ENCODE measurements at places on chromosomes 6 and 20.

DNA sequence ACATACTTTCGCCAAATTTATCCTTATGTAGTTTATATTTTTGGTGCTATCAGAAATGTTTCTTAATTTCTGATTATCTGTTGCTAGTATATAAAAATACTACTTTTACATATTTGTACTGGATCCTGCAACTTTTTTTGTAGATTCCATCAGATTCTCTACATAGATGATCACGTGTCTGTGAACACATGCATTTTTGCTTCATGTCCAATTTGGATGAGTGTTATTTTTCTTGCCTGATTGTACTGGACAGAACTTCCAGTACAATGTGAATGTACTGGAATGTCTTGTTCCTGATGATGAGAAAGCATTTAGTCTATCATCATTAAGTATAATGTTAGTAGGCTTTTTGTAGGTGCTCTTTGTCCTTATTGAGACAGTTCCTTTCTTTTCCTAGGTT lies 25.0 kb upstream of the SSR1 start:
- no peak for DNase-seq

GRCh38 chr6:82123632-82124031 lies 123.9 kb downstream of the IBTK start:
- DNase-seq: no peak

- no peak for DNase-seq
Measured at GRCh38 chr6:19525673-19526072, 311.5 kb upstream of the ID4 start.

DNA sequence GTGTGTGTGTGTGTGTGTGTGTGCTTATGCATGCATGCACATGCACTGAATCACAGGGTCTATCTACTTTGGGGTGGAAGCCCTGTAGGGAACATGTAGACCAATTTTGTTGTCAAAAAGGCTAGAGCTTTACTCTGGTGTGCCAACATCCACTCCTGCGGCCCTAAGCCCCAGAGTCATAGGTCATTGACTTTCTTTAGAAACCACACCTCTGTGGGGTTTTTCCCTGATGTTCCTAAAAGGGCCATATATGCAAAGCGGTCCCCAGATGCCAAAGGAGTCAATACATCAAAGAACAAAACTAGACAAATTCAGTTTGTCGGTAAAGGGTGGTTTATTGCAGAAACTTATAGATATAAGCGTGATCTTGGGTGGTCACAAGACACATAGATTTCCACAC lies 29.8 kb upstream of the SLC2A12 start:
- DNase-seq: no peak

- DNase-seq: no peak
Measured at GRCh38 chr6:81241126-81242041, 511.1 kb downstream of the TENT5A start.

GRCh38 chr20:24662322-24662721 lies 192.9 kb downstream of the SYNDIG1 start:
- no peak for DNase-seq

GRCh38 chr20:18685406-18685805 lies 97.6 kb downstream of the DTD1 start:
- no peak for DNase-seq

GRCh38 chr6:123074616-123075015 lies 78.6 kb downstream of the CLVS2 start:
- DNase-seq: no peak

GRCh38 chr6:49325891-49326290 lies 137.2 kb downstream of the MMUT start:
- no peak for DNase-seq

- no peak for DNase-seq
Measured at GRCh38 chr6:110325197-110325596, 33.0 kb downstream of the METTL24 start.

- no peak for DNase-seq
Measured at GRCh38 chr20:50295762-50296449, 105.3 kb downstream of the CEBPB start.

- no peak for DNase-seq
Measured at GRCh38 chr6:101011186-101011585, 130.1 kb upstream of the ASCC3 start.

DNA sequence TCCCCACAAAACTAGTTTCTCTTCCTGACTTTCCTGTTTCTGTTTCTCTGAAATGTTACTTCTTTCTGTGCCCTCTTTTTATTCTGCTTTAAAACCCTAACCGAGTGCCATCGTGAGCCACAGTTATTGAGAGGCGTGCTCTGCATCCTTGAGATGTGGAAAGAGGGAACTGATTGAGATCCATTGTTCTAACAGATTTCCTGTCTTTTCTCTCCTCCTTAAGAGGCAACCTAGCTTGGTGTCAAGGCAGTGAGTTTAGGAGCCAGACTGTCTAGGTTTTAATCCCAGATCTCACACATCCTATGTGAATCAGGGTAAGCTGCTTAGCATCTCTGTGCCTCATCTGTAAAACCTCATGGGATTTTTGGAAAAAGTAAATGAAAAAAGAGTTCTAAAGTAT lies 57.5 kb downstream of the SNX9 start:
- no peak for DNase-seq

DNA sequence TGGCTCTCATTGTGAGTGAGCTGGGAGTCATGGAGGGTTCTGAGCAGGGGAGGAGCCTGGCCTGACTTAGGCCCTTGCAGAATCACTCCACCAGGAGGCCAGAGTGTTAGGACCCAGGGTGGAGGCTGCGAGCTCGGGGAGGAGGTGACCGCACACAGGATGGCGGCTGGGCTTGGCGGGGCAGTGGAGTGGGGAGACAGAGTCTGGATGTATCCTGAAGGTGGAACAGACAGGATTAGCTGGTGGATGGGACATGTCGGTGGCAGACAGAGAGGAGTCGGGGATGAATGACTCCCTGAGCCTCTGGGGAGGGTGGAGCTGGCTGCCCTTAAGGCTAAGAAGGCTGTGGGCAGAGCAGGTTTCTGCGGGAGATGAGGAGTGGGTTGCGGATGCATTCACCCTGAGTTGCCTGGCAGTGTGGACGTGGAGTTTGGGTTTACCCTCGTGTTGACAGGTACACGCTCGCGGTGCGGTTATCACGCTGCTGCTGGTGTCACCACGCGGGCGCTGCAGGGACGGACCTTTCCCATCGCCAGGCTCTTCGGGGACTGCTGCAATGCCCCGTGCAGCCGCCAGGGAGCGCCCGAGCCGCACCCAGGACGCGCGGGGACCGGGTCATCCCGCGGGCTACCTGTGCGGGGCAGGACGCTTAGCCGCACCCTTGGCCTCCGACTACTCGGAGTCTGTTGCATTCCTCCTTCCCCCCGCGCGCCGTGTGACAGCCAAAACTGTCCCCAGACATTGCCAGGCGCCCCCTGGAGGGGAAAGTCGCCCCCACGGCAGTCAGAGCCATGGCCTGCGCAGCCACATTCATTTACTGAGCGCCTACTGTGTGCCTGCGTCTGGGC lies 43.0 kb upstream of the PTGIS start:
- peak; percentile 64 for DNase-seq

DNA sequence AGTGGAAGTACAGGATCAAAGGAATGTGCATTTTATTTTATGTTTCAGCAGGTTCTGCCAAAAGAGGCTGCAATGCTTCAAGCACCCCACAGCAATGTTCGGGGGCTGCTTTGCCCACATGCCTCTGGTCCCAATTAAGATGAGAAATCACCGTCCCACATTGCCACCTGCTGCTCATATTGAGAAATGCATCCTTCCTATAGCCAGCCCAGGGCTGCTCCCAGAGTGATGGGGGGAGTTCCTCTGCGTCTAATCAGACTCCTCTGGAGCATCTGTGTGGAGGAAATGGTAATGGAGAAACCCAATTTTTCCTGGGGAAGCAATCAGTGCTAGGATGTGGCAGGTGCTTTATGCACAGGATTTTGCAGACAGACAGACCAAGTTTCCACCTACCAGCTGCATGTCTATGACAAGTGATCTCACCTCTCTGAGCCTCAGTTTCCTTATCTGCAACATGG lies 33.7 kb downstream of the PTGIS start:
- DNase-seq: peak; percentile 36

GRCh38 chr6:4059115-4059777 lies 19.7 kb downstream of the FAM217A start:
- DNase-seq: peak; percentile 27

- DNase-seq: no peak
Measured at GRCh38 chr6:140385679-140386078, 1011.2 kb upstream of the CITED2 start.

GRCh38 chr6:131107151-131107550 lies 28.1 kb upstream of the AKAP7 start:
- no peak for DNase-seq

DNA sequence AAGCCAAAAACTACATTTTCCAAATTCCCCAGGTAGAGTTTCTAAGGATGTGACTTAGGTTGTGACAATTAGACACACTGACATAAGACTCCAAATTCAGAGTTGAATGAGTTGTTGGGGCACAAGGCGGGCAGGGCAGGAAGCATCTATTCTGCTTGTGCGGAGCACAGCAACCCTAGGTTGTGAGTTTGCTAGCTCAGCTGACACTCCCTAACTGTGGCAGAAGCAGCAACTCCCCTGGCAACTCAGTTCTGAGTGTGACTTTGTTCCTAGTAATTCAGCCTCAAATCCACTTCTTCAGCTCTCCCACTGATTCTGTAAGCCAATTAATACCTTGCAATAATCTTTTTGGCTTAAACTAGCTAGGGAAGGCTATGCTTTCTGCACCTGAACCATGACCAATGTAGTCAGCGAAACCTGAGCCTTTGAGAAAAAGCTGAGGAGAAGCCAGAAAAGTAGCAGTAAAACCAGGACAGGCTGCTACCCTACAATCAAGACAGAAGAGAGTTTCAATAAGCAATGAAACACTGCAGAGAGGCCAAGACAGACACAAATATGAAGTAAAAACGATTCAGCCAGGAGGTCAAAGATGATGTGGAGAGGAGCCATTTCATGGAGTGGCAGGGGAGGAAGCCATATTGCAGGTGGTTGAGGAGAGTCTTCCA lies 30.0 kb upstream of the PAQR8 start:
- no peak for DNase-seq

GRCh38 chr6:84615113-84615850 lies 149.1 kb downstream of the TBX18 start:
- no peak for DNase-seq

All from stimulated activated naive CD4-positive, alpha-beta T cell treated with Interleukin-2 at 50 U/mL for 16 hours (primary cell).